ENCODE measurements at places on chromosomes 1 and 21.

GRCh38 chr1:30081379-30082102 lies 641.8 kb downstream of the MATN1 start:
- no peak for DNase-seq

- no peak for DNase-seq
These were observed 46.4 kb upstream of the ENAH start for GRCh38 chr1:225699336-225699735.

GRCh38 chr1:95117207-95118066 lies at the start of gene TLCD4:
TLCD4 (plus strand) TSS chr1:95117355; CDS start chr1:95143902, 26,547 bp downstream.
- DNase-seq, result no peak

GRCh38 chr1:6221210-6221784 lies 14.5 kb downstream of the ICMT start:
- no peak for DNase-seq

DNA sequence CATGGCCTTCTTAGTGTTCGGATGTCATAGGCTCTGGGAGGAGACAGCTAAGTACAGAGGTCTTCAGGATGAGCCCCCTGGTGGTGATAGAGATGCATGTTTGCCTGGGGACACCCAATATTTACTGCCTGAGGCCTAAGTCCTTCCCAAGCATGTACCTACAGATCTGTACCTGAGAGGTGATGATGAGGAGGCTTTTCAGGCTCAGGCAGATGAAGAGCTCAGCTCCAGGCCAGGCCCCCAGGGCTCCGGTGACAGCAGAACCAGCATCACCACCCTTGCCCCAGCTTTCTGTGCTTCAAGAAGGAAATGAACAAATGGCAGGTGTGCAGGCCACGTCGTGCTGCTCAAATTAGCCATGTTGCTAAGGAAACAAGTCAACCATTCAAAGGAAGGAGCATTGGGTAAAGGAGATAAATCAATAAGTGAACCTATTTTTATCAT lies 21.1 kb downstream of the CACNA1E start:
- no peak for DNase-seq

DNA sequence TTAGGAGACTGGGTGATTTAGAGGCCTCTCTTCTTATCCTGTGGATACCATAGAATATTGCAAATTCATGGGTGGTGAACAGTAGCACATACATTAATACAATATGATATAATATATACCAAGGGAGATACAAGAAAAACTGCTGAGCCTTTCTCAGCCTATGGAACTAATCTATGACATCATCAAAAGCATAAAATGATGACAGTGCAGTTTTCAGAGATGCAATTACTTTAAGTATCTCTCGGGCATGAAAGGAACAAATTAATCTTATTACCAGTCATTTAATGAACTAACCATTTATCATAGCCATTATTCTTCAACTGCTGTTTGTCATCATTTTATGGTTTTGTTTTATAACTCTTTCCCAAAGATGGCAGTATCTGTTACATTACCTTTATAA lies 3.5 kb downstream of the CHODL start:
- DNase-seq, result no peak

- DNase-seq, result no peak
These were observed 24.1 kb upstream of the TTC39A start for GRCh38 chr1:51354416-51354815.

- DNase-seq, result no peak
These were observed 7.6 kb upstream of the CDCP2 start for GRCh38 chr1:54160351-54160750.

DNA sequence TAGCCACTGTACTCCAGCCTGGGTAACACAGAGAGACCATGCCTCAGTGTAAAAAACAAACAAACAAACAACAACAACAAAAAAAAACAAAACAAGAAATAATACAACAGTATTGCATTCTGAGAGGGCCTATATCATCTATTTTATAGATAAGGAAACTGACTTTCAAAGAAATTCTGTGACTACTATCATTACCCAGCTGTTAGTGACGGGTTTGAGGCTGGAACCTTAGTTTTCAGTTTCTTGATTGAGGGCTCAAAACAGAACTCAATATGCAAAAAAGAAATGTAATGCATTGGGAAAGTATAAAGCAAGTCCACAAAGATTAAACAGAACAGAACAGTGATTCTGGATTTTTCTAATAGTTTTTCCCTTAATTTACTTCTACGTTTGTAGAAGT lies 149.4 kb downstream of the NFIA start:
- DNase-seq, result no peak

DNA sequence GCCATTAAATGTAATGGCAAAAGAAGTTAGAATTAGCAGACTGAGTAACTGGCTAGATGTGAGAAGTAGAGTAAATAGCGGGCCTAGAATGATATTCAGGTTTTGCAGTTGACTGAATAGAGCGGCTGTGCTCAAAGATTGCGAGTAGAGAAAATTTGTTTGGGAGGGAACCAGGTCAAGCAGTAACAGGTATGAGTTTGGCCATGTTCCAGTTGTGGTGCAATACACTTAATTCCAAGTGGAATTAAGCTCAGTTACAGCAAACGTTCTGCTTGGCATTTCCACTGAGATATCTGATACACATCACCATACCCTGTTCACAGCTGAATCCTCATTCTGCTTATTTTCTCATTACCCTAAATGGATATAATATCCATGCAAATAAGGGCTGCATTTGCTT lies 1382.9 kb downstream of the MRPL39 start:
- no peak for DNase-seq

DNA sequence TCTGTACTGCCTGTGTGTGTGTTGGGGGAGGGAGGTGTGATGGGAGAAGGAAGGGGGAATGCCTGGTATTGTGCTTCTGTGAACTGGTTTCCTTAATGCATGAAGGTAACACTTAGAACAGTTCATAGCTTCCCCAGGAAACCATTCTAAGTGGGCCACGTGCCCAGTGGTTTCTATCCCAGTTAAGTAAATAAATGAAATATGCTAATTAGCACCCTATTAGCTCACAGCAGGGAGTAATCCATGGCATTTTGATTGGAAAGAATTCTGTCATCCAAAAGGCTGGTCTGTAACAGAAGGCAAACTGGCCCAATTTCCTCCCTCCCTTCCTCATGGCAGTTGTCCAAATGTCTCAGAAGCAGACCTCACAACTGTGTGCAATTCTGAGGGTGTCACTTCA lies 199.3 kb downstream of the TTLL7 start:
- DNase-seq, result no peak

DNA sequence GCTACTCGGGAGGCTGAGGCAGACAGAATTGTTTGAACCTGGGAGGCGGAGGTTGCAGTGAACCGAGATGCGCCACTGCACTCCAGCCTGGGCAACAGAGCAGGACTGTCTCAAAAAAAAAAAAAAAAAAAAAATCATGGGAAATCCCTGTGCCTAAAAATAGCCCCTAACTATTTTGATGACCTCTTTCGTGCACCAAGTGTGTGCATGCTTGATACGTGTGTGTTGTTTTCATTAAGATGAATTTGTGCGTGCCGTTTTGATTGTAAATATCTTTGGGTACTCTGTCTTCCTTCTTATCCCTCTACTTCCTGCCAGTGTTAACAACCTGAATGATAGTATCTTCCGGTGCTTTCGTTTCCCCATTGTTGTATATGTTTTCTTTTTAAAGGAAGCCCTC lies 9.8 kb downstream of the CACYBP start:
- DNase-seq, result no peak

GRCh38 chr1:183048087-183049085 lies 25.2 kb downstream of the LAMC1 start:
- no peak for DNase-seq

- DNase-seq, result no peak
These were observed 594.8 kb downstream of the USP25 start for GRCh38 chr21:16324630-16325029.

DNA sequence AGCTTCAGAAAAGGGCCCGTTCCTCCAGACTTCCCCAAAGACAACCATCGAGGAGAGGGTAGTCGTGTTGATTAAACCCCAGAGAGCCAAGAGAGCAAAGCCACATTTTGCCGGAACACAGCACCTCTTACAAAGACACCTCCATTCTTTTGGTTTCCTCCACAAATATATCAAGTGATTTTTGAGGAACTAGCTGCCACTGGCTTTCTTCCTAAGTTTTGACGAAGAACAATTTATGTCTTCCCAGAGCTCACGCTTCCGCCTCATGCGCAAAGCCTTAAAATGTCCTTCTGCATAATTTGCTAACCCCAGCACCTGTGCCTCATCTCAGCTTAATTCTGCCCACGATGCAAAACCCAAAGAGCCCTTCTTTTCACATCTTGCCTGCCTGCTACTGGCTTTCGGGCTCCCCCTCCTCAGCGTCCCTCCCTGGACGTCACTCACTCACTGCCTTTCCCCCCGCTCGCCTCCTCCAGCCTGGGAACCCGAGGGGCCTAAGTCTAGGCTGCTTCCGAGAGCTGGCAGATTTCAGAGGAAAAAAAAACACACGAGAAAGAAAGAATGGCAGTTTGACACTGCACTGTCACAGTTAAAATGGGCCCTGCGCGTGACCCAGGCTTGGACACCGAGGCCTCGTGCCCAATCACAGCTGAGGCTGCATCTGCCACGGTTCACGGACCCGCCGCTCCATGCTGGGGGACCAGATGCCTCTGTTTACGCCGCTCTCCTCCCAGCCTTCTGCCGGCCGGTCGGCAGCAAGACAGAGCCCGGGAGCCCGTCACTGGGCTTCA lies 77.6 kb upstream of the IFNAR2 start:
- DNase-seq, result no peak

DNA sequence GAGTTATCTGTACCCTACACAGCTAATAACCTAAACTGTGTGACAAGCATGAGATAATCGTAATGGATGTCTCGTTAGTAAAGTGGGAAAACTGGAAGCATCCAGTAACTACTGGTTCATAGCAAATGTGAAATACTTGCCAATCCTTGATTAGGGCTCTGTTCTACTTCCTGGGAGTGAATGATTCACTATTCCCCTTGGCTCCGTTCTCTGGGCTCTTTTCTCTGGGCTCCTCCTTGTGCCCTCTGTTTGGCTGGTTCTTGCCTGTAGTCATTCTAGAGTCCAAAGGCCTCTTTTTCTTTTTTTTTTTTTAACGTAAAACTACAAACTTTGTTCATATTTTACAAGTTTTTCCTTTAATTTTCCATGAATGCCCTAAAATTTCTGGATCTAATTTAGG lies 465.8 kb upstream of the PLXNA2 start:
- no peak for DNase-seq

GRCh38 chr1:182098301-182098700 lies 36.8 kb upstream of the ZNF648 start:
- no peak for DNase-seq

GRCh38 chr1:183180218-183180617 lies 5.8 kb upstream of the LAMC2 start:
- DNase-seq, result no peak

Data from cortex of kidney (tissue), 1 donor.